ENCODE measurements at places on chromosomes 7 and 10.

DNA sequence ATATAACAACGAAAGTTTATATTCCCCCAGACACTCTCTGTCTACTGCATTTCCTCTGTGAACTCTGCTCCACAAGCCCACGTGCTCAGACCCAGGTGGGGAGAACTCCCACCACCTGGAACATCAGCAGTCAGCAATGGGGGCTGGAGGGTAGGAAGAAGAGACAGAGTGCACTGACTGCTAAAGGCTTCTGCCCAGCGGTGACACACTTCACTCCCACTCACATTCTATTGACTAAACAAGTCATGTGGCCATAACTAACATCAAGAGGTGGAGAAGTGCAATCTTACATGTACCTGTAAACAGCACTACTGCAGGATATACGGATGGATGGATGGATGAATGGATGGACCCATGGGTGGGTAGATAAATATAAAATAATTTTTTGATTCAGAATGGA is 122.2 kb downstream of the MPP7 start:
- no peak for DNase-seq

- DNase-seq, result no peak
Measured at GRCh38 chr7:94056796-94057207, 52.6 kb upstream of the BET1 start.

DNA sequence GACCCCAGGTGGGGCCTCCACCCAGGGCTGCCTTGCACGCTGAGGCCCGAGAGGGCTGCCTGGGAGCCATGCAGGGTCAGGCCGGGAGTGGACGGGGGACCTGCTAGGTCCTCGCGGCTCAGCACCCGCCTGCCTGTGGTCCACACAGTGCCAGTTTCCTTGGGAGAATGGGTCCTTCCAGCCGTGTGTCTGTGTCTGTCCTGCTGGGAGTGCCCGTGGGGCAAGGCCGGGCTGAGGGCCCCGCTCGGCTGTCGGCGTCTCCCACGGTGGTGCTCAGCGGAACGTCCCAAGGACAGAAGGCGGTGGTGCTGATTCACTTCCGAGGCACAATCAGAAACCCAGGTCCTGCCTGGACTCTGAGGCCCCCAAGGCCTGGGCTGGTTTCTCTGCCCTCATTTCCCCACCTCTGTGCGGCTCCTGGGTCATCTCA is 23.2 kb upstream of the GTPBP4 start:
- no peak for DNase-seq

DNA sequence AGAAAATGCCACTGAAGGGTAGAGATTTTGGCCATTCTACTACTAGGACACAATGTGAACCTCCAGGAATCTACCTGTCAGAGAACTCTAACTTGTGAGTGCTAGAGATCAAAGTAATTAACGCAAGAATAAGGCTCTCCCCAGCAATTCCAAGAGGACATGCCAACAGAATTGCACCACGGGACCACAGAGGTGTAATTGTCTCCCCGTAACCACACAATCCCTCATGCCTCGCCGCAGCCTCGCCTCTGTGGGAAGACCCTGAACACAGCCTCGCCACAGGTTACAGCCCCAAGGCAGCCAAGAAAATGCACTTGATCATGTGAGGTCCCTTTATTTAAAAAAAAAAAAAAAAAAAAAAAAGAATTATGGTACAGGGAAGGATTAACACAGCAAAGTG is 29.5 kb downstream of the CDCA7L start:
- DNase-seq, result no peak

- no peak for DNase-seq
Measured at GRCh38 chr10:26843736-26844135, 17.0 kb downstream of the ABI1 start.
